Skeletal muscle cell (primary cell): ENCODE measurements at places on chromosomes 4 and X.

DNA sequence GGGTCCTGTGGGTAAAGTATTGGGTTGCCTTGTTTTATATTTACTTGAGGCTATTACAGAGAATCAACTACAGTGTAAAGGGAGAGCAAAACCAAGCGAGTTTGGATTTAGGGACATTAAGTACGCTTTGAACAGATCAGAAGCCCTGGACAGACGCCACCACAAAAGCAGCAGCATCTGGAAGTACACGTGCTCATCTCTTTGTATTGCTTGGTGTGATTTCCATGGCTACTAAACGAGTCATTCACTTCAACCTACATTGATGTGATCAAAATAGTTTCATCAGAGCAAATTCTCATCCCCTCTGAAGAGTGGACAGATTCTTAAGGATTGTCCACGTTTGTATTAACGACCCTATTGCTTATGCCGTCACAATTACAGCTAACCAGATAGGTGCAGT, 85.1 kb downstream of the SORBS2 start:
- DNase-seq, result peak; percentile 62

DNA sequence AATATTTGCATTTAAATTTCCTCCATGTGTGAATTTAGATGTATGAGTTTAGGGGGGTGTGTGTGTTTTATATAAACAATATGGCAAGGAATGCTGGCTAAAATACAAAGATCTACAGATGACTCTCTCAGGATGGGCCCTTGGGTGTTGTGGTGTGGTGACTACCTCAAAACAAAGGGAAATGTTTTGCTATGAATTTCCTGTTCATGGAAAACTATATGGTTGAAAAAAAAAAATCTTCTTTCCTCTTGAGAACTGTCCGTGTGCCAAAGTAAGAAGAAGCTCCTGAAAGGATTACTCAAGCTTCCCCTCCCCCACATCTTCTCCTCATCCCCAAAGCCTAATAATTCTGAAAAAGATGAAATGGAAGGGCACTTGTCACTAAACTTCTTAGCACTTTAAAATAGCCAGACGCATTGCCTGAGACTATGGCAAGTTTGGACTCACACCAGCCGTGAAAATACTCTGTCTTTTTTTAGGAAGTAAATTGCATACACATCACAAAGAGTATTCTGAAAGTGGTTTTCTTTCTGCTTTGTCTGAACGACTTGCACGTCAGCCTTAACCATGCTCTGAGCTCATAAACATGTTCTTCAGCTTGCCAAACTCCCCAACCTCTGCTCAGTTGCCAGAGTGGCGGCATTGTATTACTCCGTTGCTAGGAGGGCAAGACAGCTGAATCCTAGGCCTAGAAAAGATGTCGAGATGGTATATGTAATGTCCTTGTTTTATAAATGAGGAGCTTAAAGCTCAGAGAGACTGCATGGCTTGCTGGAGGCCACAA, 250.4 kb upstream of the JADE1 start:
- peak; percentile 86 for DNase-seq

DNA sequence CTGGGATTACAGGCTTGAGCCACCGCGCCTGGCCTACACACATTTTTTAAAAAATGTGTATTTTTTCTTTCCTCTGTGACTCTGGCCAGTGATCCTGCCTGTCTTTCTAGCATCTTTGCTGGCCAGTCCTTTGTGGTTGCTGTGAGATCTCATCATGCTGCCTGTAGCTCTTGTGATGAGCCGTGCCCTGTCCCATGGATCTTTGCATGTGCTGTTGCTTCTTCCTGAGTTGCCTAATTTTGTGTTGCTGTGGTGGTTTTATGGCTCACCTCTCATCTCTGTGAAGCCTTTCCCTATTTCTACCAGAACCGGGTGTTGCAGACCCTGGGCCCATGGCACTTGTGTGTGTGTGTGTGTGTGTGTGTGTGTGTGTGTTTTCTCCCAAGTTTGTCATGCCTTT, 8.3 kb downstream of the NSD2 start:
- no peak for DNase-seq

DNA sequence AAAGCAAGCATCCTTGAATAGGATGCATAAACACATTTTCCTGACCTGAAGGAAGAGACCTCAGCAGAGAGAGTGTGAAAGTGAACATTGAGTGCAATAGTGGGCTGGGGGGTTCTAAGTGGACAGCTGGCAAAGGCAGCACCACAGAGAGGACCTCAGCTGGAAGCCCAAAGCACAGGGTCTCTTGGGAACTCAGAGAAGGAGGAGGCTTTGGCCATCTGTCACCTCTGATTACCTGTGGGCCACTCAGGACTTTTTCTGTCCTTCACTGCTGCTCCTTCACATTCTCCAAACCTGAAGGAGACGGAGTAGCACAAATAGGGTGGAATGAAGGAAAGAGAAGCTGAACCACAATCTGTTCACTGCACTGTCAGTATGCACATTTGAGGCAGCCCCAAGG, 37.9 kb upstream of the FAT4 start:
- DNase-seq, result no peak

GRCh38 chrX:11334165-11334564, 41.0 kb downstream of the AMELX start:
- no peak for DNase-seq

DNA sequence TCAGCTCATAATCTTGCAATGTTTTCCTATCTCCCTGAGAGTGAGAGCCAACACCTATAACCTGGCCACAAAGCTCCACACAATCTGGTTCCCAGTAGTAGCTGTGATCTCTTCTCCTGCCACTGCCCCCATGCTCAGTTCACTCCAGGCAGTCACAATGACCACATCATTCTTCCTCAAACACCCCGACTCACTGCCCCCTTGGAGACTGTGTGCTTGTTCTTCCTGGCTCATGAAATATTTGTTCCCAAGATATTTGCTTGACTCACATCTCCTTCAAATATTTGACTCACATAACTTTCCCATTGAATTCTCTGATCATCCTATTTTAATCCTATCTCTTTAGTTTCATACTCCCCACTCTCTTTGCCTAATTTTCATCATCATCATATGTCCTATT, 173.7 kb downstream of the AREG start:
- DNase-seq, result no peak

DNA sequence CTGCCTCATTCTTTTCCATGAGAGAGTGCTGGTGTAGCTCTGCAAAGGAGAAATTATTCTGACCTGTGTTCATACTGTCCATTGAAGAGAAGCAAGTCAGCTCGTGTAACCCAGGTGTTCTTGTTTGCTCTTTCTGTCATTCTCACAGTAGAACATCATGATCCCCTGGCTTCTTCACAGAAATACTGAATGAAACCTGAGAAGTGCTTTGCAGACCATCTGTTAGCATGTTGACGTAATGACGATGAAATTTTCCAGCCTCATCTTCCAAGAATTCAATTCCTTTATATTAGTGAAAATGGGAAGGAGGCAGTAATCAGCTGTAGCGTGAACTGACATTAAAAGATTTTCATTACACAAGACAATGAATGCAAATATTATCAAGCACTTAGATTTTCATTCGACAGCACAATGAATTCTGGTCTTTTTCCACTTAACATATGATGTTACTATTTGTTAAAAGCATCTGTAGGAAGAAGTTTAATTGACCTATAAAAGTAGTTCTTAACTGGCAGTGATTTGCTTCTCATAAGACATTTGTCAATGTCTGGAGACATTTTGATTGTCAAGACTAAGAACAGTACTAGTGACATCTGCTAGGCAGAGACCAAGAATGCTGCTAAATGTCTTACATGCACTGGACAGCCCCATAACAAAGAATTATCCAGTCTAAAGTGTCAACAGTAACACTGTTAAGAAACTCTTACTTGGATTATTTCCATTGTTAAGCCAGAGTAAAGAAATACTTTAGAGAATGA, 246.3 kb downstream of the BANK1 start:
- DNase-seq, result peak; percentile 47

GRCh38 chrX:150365051-150365989, 2.2 kb downstream of the MAMLD1 start:
- DNase-seq, result no peak

- DNase-seq, result no peak
Measured at GRCh38 chr4:108762559-108763225, at the start of gene ETNPPL. Gene ETNPPL (minus strand): TSS chr4:108763053. CDS start chr4:108762898, 155 bp downstream.

GRCh38 chr4:184438375-184438774, 36.0 kb downstream of the IRF2 start:
- DNase-seq, result no peak

DNA sequence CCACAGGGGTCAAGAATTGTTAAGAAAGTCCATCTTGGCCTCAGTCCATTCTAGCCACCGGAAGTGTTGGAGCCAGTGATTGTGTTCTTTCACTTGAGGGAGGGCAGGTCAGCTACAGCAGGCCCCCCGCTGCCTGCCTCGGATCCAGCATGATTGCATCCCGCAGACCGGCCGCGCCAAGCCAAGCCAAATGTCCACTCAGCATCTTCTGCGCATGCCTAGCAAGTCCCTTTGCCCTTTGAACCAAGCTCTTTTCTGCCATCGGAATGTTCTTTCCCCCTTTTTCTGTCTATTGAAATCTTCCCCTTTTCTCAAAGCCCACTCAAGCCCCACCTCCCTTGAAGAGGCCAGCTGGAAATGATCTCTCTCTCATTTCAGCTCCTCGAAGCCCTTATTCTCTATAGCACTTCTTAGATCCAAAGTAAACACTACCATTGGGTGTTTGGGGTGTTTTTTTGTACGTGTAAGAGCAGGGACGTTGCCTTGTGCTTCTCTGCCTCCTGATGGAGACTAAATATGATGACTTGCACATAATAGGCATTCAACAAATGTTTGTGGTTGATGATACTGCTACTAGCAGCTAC, 147.8 kb upstream of the BCOR start:
- DNase-seq, result no peak

DNA sequence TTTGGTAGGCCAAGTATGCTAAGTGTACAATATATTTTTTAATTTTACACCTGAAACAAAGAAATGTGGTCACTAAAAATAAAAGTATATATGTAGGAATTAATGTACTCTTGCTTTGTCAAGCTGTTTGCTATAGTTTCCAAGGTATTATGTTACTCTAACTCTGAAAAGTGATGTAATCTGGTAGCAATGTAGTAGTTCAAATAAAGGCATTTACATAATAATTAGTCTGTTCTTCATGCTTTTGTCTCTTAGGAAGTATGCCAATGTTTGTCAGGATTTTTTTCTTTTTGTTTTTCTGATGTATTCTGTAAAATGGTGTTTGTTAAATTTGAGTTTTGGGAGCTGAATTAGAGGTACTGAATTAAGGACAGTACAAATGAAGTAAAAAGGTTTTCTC, 89.5 kb downstream of the PLS3 start:
- DNase-seq, result no peak

- peak; percentile 62 for DNase-seq
Measured at GRCh38 chr4:148857239-148857972, 415.2 kb upstream of the NR3C2 start.

DNA sequence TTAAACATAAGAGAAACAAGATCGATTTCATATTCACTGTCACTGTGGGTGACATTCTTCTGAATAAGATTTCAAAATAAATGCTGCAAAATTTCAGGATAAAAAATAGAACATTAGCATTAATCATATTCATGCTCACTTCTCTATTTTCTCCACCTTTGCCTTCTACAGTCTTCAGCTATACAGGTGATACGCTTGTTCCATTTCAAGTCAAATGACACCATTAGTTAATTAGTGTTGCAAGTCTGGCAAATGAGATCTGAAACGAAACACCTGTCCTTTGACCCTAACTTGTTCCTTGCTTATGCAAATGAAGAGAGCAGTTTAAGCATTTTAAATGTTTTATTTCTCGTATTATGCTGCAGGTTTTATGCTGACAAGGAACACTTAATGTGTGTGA, 667.5 kb upstream of the MAGEB2 start:
- DNase-seq, result no peak

DNA sequence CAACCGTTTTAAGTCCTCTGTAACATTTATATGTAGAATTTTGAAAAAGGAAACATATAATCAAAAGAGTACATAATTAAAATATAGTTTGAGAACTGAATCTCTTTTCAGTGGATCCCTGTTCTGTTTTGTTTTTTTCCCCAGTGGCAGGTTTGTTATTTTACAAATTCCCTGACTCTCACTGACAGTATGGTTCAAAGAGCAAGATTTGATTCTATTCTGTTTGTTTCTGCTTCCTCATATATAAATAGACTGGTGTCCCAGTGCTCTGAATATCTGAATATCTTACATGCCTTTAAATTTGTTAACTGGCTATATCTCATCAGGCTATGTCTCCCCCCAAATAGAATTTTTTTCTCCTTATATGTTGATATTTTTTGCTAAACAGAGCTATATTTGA, 16.6 kb downstream of the SULT1E1 start:
- no peak for DNase-seq

- DNase-seq, result peak; percentile 95
Measured at GRCh38 chr4:26171941-26172340, 148.9 kb upstream of the RBPJ start.

- no peak for DNase-seq
Measured at GRCh38 chr4:8045909-8046308, 106.2 kb upstream of the AFAP1 start.
